Central memory CD8-positive, alpha-beta T cell (primary cell): ENCODE measurements at places on chromosomes 5 and 9.

- DNase-seq, result no peak
Measured at GRCh38 chr9:34659592-34660253, 2.7 kb downstream of the CCL27 start.

DNA sequence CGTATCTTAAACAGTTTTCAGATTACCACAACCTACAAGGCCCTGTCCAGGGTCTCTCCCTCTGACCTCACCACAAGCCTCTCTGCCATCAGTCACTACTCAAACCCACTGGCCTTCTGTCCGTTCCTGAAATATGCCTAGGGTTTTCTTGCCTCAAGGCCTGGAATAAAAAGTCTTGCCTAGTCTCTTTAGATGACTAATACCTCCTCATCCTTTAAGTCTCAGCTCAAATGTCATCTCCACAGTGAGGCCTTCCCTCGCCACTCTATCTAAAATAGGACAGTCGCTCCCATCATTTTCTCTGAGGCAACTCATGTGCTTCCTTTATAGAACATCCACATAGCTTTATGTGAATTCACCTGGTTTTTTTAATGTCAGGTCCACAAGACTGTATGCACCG is 5.2 kb downstream of the DENND1A start:
- DNase-seq, result no peak

GRCh38 chr5:56088431-56088949 is 93.7 kb upstream of the IL6ST start:
- no peak for DNase-seq

- no peak for DNase-seq
Measured at GRCh38 chr5:87916320-87916719, 352.3 kb downstream of the TMEM161B start.

DNA sequence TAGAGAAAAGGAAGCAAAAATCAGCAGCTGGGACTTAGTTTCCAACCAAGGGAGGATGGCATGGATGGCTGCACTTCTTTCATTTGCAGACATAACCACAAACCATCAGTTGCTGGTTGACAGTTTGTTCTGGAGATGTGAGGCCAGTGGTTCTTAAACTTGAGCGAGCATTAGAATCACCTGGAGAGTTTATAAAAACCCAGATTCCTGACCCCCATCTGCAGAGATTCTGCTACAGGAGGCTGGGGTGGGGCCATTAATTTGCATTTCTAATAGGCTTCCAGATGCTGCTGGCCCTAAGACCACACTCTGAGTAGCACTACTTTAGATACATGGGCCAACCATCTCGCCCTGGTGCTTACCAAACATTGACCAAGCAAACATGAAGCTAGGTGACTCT is 60.8 kb downstream of the MARCHF3 start:
- no peak for DNase-seq

GRCh38 chr5:104556957-104557356 is 994.4 kb upstream of the NUDT12 start:
- DNase-seq, result no peak

GRCh38 chr9:108101410-108101809 is 611.8 kb upstream of the KLF4 start:
- DNase-seq, result no peak

DNA sequence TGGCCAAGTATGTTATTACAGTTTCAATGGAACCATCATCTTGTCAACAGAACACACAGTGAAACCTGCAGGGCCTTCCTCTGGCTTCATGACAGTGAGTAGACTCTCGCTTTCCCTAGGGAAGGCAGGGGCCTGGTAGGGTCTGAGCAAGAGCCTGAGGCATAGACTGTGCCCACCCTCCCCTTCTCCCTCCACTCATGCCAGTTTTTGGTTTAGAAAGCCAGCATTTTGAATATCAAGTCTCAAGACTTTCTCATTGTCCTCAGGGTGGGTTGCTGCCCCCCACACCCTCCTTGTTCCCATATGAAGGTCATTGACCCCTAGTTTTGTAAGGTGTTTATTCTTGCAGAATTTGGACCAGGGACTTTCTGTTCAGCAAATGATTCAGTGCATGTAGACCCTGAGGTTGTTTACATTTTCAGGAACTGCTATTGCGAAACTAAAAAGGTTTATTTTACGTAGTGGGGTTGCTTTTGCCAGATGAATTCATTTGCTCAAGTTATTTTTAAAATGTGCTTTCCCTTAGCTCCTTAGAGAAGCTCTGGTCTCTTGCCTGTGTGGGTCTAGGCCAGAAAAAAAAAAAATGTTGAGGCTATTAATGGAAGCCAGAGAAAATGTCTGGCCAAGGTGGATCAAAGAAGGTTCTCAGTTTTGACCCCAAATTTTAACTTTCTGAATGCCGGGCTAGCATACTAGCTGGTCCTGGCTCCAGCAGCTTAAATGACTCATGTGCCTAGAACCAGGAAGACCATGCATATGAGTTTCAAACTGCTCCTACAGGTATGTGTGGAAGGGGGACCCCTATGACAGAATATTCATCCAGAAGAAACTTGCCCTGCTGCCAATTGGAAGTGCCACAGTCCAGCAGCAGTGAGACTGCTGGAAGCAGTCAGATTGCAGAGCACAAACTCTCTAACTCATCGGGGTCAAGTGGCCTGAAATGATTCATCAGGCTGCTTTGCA is 10.1 kb upstream of the MOB3B start:
- no peak for DNase-seq

- DNase-seq, result no peak
Measured at GRCh38 chr9:77648234-77649108, at the start of gene GNA14. GNA14 (minus strand) TSS chr9:77648322; CDS start chr9:77647793, 529 bp downstream.

DNA sequence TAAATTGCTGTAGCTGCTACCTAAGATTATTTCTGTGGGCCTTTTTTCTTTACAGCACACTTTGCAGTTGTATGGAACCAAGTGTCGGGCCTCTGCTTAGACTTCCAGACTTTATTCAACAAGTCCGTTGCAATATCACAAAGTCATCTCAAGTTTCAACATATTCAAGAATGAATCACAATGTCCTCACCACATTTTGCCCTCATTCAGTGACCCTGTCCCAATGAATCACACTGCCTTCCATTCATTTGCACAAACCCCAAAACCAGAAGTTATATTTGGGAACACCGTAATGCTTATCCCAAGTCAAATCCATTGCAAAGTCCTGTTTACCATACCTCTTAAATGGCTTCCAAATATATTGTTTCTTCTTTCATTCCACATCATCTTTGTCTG is 439.6 kb downstream of the CSNK1G3 start:
- DNase-seq, result no peak

- DNase-seq, result no peak
Measured at GRCh38 chr9:99222416-99223270, 561 bp downstream of the SEC61B start.

DNA sequence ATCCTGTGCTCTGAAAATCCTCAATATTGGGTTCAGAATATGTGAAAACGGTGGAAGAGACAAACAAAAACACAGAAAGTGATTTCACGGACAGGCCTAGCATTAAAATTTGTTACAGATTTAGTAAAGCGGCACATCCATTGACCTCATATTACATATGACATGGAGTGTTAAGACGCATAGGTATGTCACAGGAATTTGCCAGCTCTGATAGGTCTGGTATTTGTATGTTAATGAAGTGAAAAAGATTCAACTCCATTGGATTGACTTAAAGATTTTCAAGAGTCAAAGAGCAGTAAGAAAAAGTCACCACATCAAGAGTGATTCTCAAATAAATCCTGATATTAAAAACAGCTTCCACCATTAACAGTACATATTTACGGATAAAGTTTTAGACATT is 396.5 kb upstream of the SEMA6A start:
- no peak for DNase-seq

DNA sequence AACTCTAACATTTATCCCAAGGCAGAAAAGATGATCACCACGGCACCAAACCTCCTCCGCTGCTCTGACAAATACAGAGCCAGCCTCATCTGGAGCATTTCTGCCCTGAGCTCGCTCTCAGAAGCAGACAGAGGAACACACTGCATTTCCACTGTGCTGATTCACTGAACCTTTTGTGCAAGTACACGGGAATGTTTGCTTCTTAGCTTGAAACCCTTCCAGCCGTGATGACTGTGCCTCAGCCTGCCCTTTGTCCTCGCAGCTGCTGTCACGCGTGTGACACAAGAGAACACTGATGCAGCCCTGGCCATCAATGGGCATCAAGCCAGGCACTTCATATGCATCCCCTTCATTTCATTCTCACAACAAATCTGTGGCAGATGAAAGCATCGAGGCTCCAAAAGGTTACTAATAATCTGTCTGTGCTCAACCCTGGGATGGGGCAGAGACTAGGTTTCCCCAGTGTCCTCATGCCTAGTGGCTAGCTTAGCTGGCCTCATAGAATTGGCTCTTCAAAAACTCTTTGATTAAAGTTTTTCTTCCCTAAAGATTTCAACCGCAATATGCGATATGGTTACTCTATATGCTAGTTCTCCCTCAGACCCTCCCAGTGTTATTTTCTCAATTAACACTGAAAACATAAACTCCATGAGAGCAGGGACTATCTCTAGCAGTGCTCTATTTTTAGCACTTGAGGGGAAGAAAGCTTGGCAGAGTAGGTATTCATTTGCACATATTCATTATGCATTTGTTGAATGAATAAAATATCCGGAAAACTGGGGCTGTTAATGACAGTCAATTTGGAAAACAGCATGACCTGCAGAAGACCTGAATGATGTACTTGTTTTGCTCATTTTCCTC is 7.3 kb downstream of the CDC14B start:
- no peak for DNase-seq

GRCh38 chr9:34446468-34446891 is 11.9 kb downstream of the FAM219A start:
- no peak for DNase-seq

DNA sequence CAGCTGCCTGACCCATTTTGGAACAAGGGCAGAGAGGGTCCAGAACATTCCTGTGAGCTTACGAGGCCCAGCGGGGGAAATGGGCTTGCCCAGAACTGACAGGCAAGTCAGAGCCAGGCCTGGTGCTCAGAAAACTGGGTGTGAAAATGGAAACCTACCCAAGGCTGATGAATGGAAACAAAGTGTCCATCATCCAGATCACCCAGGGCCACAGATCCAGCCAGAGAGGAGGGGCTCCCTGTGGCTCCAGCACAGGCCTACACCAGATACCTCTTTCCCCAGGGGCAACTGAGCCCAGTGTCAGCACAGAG is 3.1 kb downstream of the CLTB start:
- DNase-seq, result no peak

- no peak for DNase-seq
Measured at GRCh38 chr9:33818167-33818846, 1.3 kb downstream of the UBE2R2 start.

- DNase-seq, result no peak
Measured at GRCh38 chr5:125476901-125477585, 730.6 kb upstream of the ZNF608 start.

GRCh38 chr5:151825445-151825844 is 53.7 kb downstream of the G3BP1 start:
- no peak for DNase-seq
